ENCODE measurements at places on chromosomes 1 and 21.

- DNase-seq = no peak
- H3K4me3 ChIP-seq = no peak overlapping the region
- H3K27ac ChIP-seq = no peak overlapping the region
- peaks cover 7% of the 10 kb centered on the region for H3K4me1 ChIP-seq
- H3K36me3 ChIP-seq = no peaks in the 10 kb centered on the region
Measured at GRCh38 chr1:226986496-226987178, 46.5 kb downstream of the COQ8A start.

GRCh38 chr1:162235241-162235800, 141.3 kb downstream of the SPATA46 start:
- H3K27ac ChIP-seq = no peak overlapping the region
- no peak overlapping the region for H3K4me3 ChIP-seq
- DNase-seq = no peak
- no peaks in the 10 kb centered on the region for H3K27me3 ChIP-seq

GRCh38 chr1:110067893-110068645, 2.4 kb downstream of the ALX3 start:
- DNase-seq = no peak
- no peak overlapping the region for H3K27ac ChIP-seq
- H3K4me1 ChIP-seq = no peaks in the 10 kb centered on the region
- no peaks in the 10 kb centered on the region for H3K36me3 ChIP-seq
- H3K4me3 ChIP-seq = no peak overlapping the region

DNA sequence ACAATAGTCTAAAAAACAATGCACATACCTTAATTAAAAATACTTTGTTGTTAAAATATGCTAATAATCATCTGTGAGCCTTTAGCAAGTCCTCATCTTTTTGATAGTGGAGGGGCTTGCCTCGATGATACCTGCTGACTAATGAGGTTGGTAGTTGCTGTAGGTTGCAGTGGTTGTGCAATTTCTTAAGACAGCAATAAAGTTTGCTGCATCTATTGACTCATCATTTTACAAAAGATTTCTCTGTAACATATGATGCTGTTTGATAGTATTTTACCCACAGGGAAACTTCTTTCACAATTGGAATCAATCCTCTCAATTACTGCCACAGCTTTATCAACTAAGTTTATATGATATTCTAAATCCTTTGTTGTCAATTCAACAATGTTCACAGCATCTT, 7.6 kb downstream of the C1orf87 start:
- no peak overlapping the region for H3K4me3 ChIP-seq
- no peak overlapping the region for H3K27ac ChIP-seq
- no peaks in the 10 kb centered on the region for H3K4me1 ChIP-seq
- no peaks in the 10 kb centered on the region for H3K36me3 ChIP-seq
- DNase-seq = no peak

DNA sequence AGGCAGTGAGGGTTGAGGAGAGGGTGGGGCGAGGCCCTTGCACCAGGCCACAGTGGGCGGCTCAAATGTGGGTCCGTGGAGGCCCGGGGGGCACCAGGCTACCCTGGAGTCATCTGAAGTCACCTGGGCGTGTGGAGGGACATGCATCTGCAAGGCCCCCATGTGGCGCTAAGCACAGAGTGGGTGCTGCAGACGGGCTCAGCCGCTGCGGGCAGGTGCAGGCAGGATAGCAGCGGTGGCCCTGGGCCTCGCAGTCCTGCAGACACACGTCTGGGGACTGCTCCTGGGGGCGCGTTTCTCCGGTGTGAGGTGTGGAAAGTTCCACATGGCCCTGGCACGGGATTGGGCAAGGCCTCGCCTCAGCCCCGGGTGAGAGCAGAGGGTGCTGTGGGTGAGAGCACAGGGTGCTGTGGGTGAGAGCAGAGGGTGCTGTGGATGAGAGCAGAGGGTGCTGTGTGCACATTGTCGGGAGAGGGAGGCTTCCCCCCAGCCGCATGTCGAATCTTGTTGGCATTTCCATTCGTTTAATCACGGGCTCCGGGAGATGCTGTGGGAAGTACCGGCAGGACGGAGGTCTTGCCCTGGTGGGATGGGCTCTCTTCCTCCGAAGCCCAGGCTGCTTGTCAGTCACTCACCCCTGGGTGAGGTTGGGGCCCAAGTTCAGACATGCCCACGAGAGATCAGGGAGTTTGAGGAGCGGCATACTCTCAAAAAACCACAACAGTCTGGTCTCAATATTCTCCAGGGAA, 46.5 kb downstream of the TP73 start:
- no peak for DNase-seq
- H3K27ac ChIP-seq = no peak overlapping the region
- peaks cover 2% of the 10 kb centered on the region for H3K27me3 ChIP-seq
- no peaks in the 10 kb centered on the region for H3K4me1 ChIP-seq
- no peaks in the 10 kb centered on the region for H3K36me3 ChIP-seq
